CD14-positive monocyte (primary cell): ENCODE measurements at places on chromosomes 1 and 21. TPM values are rescaled to one million over a fixed set of nuclear protein-coding genes. Genes with fewer than 3 reads are reported as not detected.

DNA sequence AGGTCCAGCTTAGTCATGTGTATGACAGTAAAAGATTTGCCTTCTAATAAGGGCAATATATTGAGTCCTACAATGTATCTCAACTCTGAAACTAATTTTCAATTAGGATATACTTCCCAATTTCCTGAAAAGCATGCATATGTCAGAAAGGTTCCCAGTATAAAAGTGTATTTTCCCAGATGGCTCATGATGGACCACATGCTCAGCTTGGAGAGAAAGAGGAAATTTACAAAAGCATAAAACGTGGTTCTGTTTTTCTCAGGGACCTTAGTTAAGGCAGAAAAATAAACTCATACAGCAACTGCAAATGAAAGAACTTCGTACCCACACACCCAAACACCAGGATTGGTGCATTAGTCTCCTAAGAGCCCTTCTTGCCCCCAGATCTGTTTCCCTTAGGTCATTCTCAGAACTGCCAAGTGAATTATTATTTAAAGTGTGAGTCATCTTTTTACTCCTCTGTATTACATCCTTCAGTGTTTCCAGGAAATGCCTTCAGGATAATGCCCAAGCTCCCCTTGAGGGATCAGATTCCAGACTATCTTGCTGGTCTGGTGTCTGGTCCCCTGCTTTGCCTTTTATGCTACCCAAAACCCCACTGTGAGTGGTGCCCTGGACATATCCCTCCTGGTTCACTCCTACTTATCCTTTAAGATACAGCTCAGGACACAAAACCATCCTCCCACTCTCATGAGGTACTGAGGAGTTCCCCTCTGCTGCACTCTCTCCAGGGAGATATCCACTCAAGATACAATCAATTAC lies 57.4 kb downstream of the SSX2IP start:
- H3K27me3 ChIP-seq, result no peaks in the 10 kb centered on the region
- no peak overlapping the region for H3K4me3 ChIP-seq
- no peak overlapping the region for H3K27ac ChIP-seq
- no peak for DNase-seq
- H3K4me1 ChIP-seq, result no peaks in the 10 kb centered on the region
- no peaks in the 10 kb centered on the region for H3K36me3 ChIP-seq

DNA sequence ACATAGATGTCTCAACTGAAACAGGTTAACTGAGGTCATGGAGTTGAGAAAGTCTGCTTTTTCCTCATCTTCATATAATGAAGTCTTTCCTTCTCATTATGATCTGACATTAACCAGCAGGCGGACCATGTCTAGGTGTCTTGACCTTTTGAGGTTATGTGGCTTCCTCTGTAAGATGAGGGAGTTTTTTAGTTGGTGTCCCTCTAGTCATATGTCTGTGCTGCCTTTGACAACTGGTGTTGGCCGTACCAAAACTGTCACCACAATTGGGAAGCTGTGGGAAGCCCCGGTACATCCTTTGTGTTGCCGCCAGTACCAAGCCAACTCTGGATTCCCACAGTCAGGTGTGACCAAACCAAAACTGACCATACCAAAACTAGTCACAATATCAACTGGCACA lies 105.1 kb downstream of the PBX1 start:
- no peak overlapping the region for H3K27ac ChIP-seq
- H3K4me3 ChIP-seq, result no peak overlapping the region
- H3K36me3 ChIP-seq, result no peaks in the 10 kb centered on the region
- peaks cover 6% of the 10 kb centered on the region for H3K27me3 ChIP-seq
- DNase-seq, result no peak

DNA sequence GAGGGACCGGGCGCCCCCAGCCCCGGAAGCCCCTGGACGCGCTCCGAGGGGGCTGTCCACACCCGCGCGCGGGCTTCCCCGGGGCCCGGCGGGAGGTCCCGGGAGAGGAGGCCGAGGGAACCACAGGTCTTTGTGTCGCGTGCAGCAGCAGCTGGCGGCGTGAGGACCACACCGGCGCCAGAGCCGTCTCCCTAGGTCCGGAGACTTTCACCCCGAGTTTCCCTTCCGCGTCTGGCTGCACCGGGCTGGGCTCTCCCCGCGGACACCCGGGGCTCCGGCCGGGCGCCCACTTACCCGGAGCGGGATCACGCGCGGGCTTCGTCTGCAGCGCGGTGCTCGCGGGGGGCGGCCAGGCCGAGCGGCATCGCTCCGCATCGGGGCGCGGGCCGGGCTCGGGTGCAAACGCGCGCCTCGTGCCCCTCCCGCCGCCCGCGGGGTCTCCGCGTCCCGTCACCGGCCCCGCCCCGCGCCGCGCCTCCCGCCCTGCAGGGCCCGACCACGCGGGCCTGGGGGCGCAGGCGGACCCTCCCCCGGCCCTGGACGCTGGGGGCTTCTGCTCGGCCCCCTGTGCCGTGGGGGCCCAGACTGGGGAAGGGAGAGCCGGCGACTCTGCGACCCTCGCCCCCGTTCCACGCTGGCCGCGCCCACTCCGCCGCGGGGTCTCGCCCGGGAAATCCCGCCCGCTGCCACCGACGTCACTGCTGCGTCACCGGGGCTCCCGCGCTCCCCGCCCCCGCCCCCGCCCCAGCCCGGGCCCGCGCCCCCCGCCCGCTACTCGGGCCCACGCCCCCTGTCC lies at the start of gene GNG4:
Gene GNG4, minus strand, starts transcription at position 417 of the 796 bp plus-strand sequence. CDS start 65,946 bp downstream, outside the sequence.
- peaks cover 57% of the 10 kb centered on the region for H3K27me3 ChIP-seq
- DNase-seq, result peak; percentile 32
- no peak within 1 kb of the TSS for H3K27ac ChIP-seq
- H3K4me1 ChIP-seq, result peaks cover 23% of the 10 kb centered on the region
- peak within 1 kb of the TSS; percentile 70 for H3K4me3 ChIP-seq
- no peaks in the 10 kb centered on the region for H3K36me3 ChIP-seq

DNA sequence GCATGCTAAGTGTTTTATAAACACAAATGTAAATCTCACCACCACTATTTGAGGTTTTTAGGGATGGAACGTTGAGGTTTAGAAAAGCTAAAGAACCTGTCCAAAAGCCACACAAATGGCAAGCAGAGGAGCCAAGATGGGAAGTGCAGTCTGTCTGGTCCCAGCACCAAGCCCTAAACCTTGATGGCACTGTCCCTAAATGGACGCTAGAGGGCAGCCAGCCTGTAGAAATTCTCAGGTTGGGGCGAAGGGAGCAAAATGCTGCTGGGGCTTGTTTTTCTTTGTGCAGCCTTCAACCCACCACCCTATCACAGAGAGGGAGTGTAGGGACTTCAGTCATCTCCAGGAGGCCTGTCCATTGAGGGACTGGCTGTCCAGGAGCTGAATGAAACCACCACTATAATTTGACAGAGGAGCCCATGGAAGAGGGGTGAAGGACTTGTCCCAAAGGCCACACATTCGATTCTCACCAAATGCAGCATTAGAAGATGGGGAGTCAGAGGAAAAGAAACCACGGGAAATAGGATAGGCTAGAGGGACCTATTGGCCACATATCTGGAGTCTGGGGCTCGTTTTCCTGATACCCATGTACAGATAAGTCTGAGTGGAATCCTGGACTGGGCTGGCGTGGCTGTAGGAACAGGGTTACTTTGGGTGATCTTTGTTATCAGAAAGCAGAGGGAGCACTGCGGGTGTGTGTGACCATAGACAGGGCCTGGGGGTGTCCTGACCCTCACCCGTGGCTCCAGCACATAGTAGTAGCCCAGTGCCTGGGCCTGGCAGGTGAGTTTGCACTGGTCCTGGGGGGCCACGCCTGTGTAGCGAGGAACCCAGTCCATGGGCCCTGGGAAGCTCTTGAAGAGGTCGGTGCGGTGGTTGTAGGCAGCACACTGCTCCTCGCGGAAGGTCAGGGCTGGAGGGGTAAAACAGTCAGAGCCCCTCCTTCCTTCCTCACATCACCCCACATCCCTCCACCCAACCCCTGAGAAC lies 6.1 kb downstream of the ADAMTS4 start:
- no peaks in the 10 kb centered on the region for H3K27me3 ChIP-seq
- peak; percentile 74 for DNase-seq
- H3K4me3 ChIP-seq, result no peak overlapping the region
- H3K27ac ChIP-seq, result no peak overlapping the region

DNA sequence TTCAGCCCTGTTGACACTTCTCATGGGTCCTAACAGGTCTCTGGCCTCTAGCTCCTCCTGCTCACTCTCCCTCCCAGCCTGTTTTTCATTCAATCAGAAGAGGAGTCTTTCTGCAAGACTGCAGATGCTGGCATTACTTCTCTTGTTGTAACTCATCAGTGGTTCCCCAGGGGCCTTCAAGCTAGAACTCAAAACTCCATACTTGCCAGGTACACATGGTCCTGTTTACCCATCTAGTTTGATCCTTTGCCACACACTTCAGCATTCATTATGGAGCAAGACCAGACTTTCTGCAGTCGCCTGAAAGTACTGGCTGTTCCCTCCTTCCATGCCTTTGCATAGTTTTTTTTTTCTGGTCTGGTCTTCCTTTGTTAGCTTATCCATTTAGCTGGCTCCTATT lies 47.9 kb downstream of the SERBP1 start:
- no peaks in the 10 kb centered on the region for H3K27me3 ChIP-seq
- H3K4me3 ChIP-seq, result no peak overlapping the region
- no peak for DNase-seq
- H3K36me3 ChIP-seq, result no peaks in the 10 kb centered on the region
- H3K27ac ChIP-seq, result no peak overlapping the region

DNA sequence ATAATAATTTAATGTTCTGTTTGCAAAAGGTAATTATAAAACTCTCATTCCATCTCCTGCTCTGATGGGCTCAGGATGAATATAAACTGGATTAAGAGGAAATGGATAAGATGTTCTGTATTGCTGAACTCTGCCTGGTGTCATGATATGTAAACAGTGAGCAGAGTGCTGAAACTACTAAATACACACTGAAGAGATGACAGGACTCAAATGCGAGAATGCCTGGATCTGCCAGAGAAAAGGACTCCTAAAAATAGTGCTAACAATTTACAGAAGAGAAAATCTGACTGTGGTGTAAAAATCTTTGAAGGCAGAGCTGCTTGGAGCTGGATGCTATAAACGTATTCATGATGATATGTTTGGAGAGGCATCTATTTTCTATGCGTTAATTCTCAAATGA lies 303.2 kb downstream of the RWDD3 start:
- no peak for DNase-seq
- H3K27ac ChIP-seq, result no peak overlapping the region
- no peaks in the 10 kb centered on the region for H3K36me3 ChIP-seq
- H3K4me3 ChIP-seq, result no peak overlapping the region
- no peaks in the 10 kb centered on the region for H3K4me1 ChIP-seq

DNA sequence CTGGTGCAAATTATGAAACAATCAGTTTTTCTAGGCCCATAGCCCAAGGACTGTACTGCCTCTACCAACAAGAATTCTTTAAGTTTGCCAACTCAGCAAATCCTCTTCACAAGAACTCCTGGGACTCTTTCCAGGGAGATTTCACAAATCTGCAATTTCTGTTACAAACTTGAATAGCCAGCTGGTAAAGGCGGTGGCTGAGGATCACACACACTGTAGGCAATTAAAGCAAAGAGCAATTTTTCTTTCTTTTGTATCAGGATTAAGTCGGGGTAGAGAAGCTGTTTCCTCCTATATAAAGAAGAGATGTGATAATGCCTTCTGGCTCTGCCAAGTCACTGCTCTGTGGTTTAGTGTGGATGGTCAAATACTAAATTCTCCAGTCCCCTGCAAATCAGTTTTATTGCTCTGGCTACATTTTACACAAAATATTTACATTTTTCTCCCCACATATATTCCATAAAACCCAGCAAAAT lies 1.7 kb downstream of the ALDH9A1 start:
- no peak overlapping the region for H3K27ac ChIP-seq
- H3K4me3 ChIP-seq, result no peak overlapping the region
- H3K4me1 ChIP-seq, result peaks cover 32% of the 10 kb centered on the region
- no peak for DNase-seq
- H3K27me3 ChIP-seq, result no peaks in the 10 kb centered on the region

DNA sequence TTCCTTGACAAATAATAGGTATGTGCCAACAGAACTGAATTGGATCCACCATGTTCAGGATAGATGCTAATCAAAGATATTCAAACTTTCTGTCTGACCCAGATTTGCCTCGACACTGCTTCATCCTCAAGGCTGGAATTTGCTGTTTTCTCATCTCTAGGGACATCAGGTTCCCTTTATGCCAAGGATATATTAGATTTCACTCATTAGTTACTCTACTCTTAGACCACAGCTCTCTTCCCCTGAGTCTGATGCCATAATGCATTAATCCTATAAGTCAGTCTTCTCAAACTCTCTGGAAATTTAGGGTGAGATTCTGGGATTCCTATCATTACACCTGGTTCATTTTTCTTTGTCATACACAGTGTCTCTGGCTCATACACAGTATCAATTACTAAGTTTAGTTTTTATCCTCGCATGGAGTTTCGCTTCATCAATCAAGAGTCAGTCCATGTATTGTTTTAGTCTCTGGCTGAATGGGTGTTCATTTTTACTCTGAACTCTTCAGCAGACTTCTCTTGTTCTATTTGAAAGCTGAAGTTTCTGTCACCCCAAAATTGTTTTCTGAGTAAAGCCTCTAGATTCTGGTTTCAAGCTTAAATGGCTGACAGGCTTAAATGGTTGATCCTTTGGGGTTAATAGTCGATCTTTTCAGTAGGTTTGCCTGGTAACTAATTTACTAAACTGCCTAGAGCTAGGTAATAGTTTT lies 9.3 kb upstream of the DCAF6 start:
- H3K4me3 ChIP-seq, result no peak overlapping the region
- DNase-seq, result no peak
- no peaks in the 10 kb centered on the region for H3K27me3 ChIP-seq
- no peak overlapping the region for H3K27ac ChIP-seq
- H3K36me3 ChIP-seq, result peaks cover 2% of the 10 kb centered on the region

DNA sequence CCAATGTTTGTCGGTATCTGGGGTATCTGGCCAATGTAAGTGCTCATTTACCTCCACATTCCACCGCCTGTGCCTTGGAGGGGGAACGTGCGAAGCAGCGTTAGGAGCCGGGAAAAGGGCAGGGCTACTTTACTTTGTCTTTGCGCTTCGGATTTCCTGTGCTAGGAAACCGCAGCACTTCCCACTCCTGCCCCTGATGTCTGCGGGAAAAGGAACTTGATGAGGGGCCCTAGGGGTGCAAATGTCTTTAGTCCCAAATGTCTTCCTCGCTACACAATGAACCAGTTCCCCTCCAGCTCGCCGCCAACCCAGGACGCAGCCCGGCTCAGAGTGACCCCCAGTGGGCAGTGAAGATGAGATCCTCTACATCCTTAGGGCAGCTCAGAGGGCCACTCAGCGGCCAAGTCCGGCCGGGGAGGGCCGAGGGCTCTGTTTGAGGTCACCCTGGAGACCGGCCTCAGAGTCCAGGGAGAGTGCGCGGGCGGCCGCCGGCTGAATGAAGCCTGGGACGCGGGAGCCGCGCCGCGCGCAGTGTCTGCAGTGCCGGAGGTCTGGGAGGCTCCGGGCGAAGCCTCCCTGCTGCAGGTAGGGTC lies at the start of gene DYNLT5:
Gene DYNLT5, plus strand, starts transcription at position 460 of the 593 bp plus-strand sequence. CDS start 2,200 bp downstream, outside the sequence.
- H3K27me3 ChIP-seq, result no peaks in the 10 kb centered on the region
- H3K36me3 ChIP-seq, result no peaks in the 10 kb centered on the region
- H3K27ac ChIP-seq, result no peak within 1 kb of the TSS
- H3K4me1 ChIP-seq, result peaks cover 20% of the 10 kb centered on the region

The MAP1LC3C gene
- not detected for polyA plus RNA-seq

The PRAMEF2 gene
- polyA plus RNA-seq, result not detected

The MAD2L2 gene
- 50.4 and 62.4 TPM in 2 replicates for polyA plus RNA-seq

The ARHGAP29 gene
- polyA plus RNA-seq, result 0.69 TPM

The S100B gene
- 1.4 TPM for polyA plus RNA-seq
